ENCODE measurements at places on chromosomes 5 and 9. TPM values are rescaled to one million over a fixed set of nuclear protein-coding genes. Genes with fewer than 3 reads are reported as not detected.

The ANKRD34B gene
- total RNA-seq, result not detected

GRCh38 chr5:149471406-149472183 is 79.6 kb downstream of the CSNK1A1 start:
- no peak overlapping the region for H3K27ac ChIP-seq
- no peak overlapping the region for H3K4me3 ChIP-seq
- no peaks in the 10 kb centered on the region for H3K4me1 ChIP-seq
- H3K36me3 ChIP-seq, result no peaks in the 10 kb centered on the region

The NRARP gene
- total RNA-seq, result 0.44 TPM

GRCh38 chr5:175447571-175447970 is 3.6 kb upstream of the DRD1 start:
- peaks cover 72% of the 10 kb centered on the region for H3K27me3 ChIP-seq
- DNase-seq, result no peak
- H3K4me1 ChIP-seq, result peaks cover 6% of the 10 kb centered on the region
- no peak overlapping the region for H3K4me3 ChIP-seq
- no peak overlapping the region for H3K27ac ChIP-seq

Measured in activated CD4-positive, alpha-beta T cell treated with anti-CD3 and anti-CD28 coated beads, Interleukin-2, amount 10 ng/mL, durations not matched to agents 7 days and 5 days (primary cell).